ENCODE measurements at places on chromosomes 7 and 10.

GRCh38 chr7:118794419-118794818 is 569.9 kb downstream of the ANKRD7 start:
- no peak for DNase-seq

DNA sequence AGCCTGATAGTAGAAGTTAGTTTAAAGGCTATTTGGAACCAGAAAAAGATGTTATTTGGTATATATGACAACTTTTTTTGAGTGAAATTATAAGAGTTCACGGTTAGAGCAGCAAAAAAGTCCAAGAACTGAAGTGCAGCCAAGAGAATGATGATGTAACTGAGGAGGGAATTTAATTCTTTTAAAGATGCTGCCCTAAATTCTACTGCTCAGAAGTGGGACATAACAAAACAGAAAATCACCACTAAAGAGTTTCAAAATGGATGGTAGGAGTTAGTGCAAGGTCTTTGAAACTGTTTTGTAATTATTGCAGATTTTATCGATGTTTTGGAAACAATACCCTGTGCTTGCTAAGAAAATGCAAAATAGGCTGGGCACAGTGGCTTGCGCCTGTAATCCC is 6.5 kb downstream of the SAMD8 start:
- DNase-seq, result no peak

GRCh38 chr10:34190580-34190979 is 624.5 kb downstream of the PARD3 start:
- no peak for DNase-seq

GRCh38 chr10:68301790-68302502 is 29.9 kb upstream of the HNRNPH3 start:
- DNase-seq, result no peak

GRCh38 chr7:98551611-98552273 is 65.3 kb upstream of the NPTX2 start:
- no peak for DNase-seq

DNA sequence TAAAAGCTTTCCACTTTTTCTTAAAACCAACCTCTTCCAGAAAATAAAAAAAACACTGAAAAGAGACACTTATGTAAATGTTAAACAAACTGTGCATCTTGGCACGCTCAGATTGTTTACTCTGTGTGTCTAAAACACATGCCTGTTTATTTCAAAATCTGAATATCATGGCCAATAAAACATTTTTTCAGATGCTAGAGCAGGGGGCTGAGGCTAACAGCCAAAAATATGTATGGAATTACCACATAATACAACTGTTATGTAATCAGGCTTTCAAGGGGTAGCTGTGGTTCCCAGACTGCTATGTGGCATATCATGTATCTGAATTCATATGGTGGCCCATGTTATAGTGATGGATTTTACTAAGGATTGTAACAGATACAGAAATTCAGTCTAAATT is 130.4 kb downstream of the HIBADH start:
- DNase-seq, result no peak

GRCh38 chr7:88121335-88121734 is 98.5 kb downstream of the SRI start:
- no peak for DNase-seq

- no peak for DNase-seq
These were observed 240.6 kb upstream of the KIAA1217 start for GRCh38 chr10:23968301-23968700.

- peak; percentile 29 for DNase-seq
These were observed 171.1 kb downstream of the FAM107B start for GRCh38 chr10:14603534-14604102.

GRCh38 chr10:99661377-99661763 is 2.1 kb downstream of the ENTPD7 start:
- no peak for DNase-seq

DNA sequence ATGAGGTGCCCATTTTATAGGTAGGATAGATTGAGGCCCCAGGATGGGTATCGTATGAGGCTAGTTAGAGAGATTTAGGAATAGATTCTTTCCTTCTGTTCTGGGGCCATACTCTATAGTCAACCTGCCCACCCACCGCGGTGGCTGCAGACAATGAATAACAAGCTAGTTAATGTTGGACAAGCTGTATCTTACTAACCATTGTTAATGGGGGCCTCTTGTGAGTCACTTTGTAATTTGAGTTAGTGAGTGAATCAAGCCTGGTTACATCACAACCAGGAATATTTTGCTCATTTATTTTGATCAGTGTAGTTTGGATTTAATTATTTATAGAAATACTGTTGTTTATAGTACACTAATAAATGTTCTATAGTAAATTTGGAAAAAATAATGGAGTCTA is 7.3 kb downstream of the SORCS3 start:
- no peak for DNase-seq

DNA sequence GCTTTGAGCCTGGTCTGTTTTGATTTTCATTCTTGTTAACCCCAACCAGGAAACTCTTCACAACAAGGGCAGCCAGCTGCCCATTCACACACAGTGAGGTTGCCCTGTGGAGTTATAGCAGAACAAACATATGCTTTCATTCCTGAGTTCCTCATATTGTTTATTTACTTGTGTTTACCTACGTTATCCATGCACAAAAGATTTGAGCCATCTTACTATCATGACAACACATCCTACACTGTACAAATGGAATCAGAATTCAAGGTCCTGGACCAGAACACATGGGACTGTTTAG is 21.7 kb upstream of the BMPER start:
- DNase-seq, result no peak
